ENCODE measurements at places on chromosomes 12 and 14.

GRCh38 chr12:27345376-27345775, 12.7 kb downstream of the BMAL2 start:
- DNase-seq = no peak

- no peak for DNase-seq
Observed at GRCh38 chr12:112401903-112402498, 7.4 kb downstream of the RPL6 start.

DNA sequence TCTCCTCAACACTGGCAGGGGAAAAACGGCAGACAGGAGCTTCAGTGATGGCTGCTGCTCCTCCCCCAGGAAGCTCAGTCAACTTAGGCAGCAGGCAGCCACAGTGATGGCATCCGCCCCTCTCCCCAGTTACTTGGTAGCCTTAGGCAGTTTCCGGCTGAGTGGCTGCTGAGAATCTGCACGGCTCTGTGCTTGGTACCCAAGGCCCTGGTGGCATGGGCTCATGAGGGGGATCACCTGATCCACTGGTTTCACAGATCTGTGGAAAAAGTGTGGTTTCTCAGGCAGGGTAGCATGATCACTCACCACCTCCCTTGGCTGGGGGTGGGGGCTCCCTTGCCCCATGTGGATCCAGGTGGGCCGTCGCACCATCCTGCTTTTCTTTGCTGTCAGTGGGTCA, 244.6 kb upstream of the MDGA2 start:
- DNase-seq = no peak

DNA sequence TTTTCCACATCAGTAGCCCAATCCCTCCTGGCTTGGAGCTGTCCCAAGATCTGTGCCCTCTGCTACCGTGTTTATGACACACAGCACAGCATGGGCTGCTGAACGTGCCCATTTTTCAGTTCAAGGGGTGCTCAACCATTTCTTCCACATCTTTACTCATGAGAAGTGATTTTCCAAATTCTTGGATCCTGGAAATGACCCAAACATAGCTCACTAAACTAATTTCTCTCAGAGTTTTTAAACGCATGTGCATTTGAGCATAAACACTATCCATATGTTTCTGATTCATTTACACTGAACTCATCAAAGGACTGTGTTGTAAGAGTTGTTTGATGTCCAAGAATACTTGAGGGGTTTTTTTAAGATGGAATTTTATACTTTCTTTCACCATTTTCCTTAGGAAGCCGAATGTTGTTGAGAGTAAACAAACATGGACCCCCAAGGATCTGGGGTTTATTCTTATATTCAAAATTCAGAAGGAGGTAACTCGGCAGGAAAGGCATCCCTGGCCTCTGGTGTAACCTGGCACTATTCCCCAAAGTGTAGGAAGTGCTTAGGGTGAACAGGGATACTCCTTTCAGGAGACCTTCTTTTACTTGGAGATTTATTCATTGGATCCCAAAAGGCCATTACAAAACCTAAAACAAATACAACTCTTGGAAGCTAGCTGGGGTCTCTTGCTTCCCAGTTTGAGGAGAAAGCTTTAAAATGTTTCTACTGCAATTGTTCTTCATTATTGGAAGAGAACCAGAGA, 215.0 kb downstream of the BMP4 start:
- no peak for DNase-seq

- DNase-seq = no peak
Observed at GRCh38 chr12:104025771-104026170, 24.2 kb downstream of the GLT8D2 start.

DNA sequence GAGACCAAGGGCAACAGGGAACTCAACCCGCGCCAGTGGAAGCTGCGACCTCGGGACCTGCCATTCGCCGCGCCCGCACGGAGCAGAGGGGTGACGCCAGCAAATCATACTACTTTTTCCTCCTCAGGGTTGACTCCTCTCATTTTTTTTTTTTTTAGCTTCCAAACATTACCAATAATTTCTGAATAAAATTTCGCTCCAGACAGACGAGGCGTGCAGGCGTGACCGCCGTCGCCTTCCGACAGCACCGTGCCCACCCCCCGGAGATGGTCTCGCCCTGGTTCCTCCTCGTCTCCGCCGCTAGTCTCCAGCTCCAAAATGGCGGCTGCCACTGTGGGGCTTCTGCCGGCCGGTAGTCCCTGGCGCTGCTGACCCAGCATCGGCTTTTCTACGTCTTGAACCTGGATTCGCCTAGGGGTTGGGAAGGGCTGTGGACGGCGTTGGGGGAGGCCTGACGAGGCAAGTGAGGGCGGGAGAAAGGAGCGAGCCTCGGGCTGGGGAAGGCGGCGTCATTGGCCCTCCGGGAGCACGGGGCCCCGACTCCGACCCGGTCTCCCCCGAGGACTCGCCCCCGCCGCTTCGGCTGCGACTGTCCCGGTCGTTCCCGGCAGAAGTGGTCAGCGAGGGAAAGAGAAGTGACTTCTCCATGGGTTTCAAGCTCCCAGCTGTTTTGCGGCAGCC, at the start of the genes CPSF2 and NDUFB1:
CPSF2 (plus strand) TSS at position 300 of the 681 bp plus-strand sequence. CDS start 9,016 bp downstream, outside the sequence.
NDUFB1 (minus strand) TSS at position 37 of the 681 bp plus-strand sequence. CDS start 4,069 bp downstream, outside the sequence.
- peak; percentile 81 for DNase-seq

GRCh38 chr12:105030820-105031807, 45.0 kb downstream of the NOPCHAP1 start:
- DNase-seq = peak; percentile 30

DNA sequence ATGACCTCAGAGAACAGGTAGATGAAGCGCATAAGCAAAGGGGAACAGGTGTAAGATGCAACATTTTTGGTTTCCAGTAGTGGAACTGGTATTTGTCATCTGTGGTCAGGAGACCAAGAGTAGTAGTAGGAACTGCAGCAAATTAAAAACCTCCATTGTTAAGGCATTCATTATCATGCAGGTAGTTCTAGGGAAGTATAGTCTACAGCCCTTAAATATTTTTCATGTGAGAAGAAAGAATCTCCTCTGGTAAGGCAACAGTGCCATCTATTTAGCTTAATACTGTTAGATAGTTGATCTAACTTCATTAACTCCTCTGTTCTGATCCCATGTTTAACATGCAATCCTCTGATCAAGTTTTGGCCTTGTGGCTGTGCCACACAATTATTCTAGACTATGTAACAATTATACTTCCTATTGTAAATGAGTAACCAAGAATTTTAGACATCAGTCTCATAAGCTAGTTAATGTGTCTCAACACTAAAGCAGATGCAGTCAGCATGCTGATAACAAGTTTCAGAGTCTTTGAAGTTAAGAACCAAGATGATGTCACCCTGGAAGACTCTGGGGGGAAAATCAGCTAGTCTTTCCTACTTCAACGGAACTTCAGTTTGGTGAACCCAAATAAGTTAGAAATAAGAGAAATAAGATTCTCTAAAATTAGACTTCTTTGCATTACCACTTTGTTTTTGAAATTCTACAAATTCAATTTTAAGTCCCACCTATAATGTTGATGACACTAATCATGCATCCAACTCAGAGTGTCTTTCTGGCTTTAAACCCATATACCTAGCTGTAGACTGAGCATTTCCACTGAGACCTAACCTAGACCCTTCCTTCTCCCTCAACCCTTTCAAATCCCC, 70.9 kb downstream of the STXBP6 start:
- no peak for DNase-seq

DNA sequence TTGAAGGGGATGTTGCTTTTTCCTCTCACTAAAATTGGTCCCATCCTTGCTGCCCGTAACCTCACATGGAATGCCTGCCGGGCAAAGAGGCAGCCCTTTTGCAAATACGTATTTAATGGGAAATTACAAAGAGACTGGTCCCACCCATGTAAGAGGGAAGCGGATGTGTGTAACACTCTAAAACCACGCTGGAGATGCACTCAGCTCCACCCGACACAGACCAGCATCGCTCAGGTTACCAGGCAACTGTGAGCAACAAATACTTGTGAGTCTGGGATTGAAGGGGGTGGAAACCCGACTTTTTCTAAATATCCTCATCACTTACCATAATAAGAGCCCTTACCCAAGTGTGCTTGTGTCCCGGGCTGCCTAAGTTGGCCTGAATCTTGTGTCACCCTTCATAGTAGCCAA, 47.7 kb downstream of the ELK3 start:
- DNase-seq = no peak

GRCh38 chr14:53542732-53543131, 389.6 kb upstream of the DDHD1 start:
- no peak for DNase-seq
